ENCODE measurements at places on chromosomes 7 and 10. TPM values are rescaled to one million over a fixed set of nuclear protein-coding genes. Genes with fewer than 3 reads are reported as not detected.

- H3K4me3 ChIP-seq, result no peak overlapping the region
- peaks cover 2% of the 10 kb centered on the region for H3K4me1 ChIP-seq
- no peaks in the 10 kb centered on the region for H3K36me3 ChIP-seq
These were observed 190.1 kb downstream of the SUGCT start for GRCh38 chr7:40324914-40325313.

DNA sequence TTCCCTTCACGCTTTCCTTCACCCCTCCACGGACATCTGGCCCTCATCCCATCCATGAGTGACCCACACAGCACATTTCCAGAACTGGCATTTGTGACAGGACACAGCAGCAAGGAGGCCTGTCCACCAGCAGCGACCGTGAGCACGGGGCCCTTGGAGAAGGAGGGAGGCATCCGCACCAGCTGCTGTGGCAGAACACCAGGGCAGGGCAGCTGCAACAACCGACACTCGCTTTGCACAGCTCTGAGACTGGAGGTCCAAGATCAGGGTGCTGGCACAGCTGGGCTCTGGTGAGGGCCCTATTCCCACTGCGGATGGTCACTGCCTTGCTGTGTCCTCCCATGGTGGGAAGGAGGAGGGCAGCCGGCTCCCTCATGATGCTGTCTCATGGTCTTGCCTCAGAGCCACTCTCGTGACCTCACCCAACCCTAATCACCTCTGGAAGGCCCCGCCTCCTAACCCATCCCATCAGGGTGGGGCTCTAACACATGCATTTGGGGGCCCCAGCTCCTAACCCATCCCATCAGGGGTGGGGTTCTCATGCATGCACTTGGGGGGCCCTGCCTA, 36.7 kb downstream of the PTPRN2 start:
- H3K4me3 ChIP-seq, result no peak overlapping the region
- no peak for DNase-seq
- H3K36me3 ChIP-seq, result no peaks in the 10 kb centered on the region
- no peaks in the 10 kb centered on the region for H3K4me1 ChIP-seq

GRCh38 chr10:54139819-54140428, 661.1 kb downstream of the PCDH15 start:
- no peaks in the 10 kb centered on the region for H3K36me3 ChIP-seq
- no peak for DNase-seq
- no peaks in the 10 kb centered on the region for H3K4me1 ChIP-seq

DNA sequence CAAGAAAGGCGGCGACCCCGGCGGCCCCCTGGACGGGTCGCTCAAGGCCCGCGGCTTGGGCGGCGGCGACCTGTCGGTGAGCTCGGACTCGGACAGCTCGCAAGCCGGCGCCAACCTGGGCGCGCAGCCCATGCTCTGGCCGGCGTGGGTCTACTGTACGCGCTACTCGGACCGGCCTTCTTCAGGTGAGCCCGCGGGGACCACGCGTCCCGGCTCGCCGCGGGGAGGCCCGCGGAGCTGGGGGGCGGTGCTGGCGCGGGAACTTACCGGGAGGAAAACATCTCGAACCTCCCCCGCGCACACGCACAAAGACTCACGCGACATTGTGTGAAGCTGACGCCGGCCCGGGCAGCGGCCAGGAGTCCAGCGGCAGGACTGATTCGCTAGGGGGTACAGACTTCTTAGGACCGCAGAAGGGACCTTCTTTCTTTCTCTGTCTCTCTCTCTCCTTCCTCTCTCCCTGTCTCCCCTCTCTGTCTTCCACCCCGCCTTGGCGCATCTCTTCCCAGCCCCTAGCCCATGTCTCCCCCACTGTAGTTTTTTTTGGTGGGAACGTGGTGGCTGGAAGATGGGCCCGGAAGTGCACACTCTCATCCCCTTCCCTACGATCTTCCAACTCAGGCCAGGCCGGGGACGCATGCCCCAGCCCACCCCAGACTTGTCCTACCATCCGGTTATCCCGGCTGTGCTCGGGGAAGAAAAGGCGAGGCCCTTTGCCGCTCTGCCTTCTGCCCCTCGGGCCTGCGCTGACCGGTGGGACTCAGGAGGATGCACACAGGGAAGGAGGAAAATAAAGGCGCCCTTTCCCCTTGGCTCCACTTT, 1.2 kb downstream of the EN2 start:
- no peak for DNase-seq
- peak overlapping the region; percentile 15 for H3K4me3 ChIP-seq

- no peaks in the 10 kb centered on the region for H3K4me1 ChIP-seq
- H3K27ac ChIP-seq, result no peak overlapping the region
- no peak overlapping the region for H3K4me3 ChIP-seq
These were observed 66.1 kb downstream of the THNSL1 start for GRCh38 chr10:25082276-25083204.

- H3K36me3 ChIP-seq, result no peaks in the 10 kb centered on the region
- H3K4me3 ChIP-seq, result no peak overlapping the region
- no peaks in the 10 kb centered on the region for H3K27me3 ChIP-seq
- H3K4me1 ChIP-seq, result no peaks in the 10 kb centered on the region
- no peak overlapping the region for H3K27ac ChIP-seq
These were observed 34.4 kb upstream of the RSBN1L start for GRCh38 chr7:77661816-77662215.

- no peak overlapping the region for H3K4me3 ChIP-seq
- no peak overlapping the region for H3K27ac ChIP-seq
- DNase-seq, result no peak
- H3K27me3 ChIP-seq, result no peaks in the 10 kb centered on the region
These were observed 7.1 kb downstream of the PI4K2A start for GRCh38 chr10:97647556-97647955.

DNA sequence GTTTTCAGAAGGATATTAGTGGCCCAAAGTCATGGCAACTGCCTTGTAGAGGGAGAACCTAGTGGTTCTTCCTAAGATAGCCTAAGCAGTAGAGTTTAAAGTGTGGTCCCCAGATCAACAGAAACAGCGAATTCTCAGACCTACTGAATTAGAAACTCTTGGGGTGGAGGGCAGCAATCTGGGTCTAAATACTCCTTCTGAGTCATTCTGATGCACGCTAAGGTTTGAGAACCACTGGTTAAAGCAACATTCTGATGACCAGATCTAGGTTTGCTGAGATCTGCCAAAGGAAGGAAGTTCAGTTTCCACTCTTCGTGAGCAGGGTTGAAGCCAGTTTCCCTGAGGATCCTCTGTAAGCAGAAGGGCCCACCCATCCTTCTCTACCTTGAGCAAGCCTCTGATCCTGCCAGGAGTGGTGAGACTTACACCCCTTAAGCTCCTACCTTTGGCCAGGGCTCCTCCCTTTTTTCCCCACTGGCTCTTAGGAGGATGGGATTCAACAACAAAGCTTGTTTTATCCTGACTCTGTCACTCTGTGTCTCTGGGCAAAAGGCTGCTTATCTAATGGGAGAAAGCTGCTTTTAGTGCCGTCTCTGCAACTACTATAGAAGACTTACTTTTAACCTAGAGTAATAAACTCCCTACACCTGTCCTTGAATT, 26.8 kb upstream of the TRUB1 start:
- H3K4me1 ChIP-seq, result no peaks in the 10 kb centered on the region
- no peaks in the 10 kb centered on the region for H3K27me3 ChIP-seq
- no peak overlapping the region for H3K27ac ChIP-seq

DNA sequence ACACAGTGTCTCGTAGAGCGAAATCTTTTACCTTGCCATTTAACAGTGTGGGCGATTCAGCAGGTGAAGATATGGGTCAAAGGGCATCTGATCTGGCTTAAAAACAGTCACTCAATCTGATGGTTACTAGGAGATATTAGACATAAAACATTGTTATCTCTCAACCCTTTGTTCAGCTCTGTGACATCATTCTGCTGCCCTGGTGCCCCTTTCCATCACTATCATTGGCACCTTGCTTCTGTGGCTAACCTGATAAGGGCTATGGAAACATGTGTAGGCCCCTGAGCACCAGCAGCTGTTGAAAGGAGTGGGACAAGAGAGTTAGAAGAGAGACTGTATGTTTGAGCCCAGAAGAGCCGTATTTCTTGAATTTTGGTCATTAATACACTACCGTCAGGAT, 650.3 kb downstream of the PHTF2 start:
- H3K4me1 ChIP-seq, result no peaks in the 10 kb centered on the region
- H3K27ac ChIP-seq, result no peak overlapping the region
- H3K4me3 ChIP-seq, result no peak overlapping the region
- no peak for DNase-seq

- H3K27ac ChIP-seq, result no peak overlapping the region
- H3K4me3 ChIP-seq, result no peak overlapping the region
- peaks cover 3% of the 10 kb centered on the region for H3K27me3 ChIP-seq
- no peaks in the 10 kb centered on the region for H3K36me3 ChIP-seq
- no peaks in the 10 kb centered on the region for H3K4me1 ChIP-seq
These were observed 5.3 kb upstream of the KLRG2 start for GRCh38 chr7:139488810-139489209.

DNA sequence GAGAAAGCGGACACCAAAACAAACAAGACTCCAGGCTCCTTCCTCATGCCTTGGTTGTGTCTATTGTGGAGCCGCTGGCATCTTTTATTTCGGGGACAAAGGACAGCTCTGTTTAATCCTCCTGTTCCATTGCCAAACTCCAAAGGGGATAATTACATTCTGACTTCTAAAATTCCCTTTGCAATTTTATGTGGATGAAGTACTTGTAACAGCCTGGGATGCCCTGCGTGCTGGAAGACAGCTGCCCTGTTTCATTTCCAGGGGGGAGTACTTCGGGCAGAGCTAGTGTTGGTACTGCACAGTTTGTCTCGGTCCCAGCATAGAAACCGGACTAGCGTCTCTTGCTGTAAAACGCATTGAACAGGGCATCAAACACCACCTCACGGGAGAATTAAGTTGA, 90.9 kb downstream of the BAMBI start:
- no peaks in the 10 kb centered on the region for H3K36me3 ChIP-seq
- no peak overlapping the region for H3K4me3 ChIP-seq
- no peaks in the 10 kb centered on the region for H3K4me1 ChIP-seq
- H3K27ac ChIP-seq, result no peak overlapping the region

DNA sequence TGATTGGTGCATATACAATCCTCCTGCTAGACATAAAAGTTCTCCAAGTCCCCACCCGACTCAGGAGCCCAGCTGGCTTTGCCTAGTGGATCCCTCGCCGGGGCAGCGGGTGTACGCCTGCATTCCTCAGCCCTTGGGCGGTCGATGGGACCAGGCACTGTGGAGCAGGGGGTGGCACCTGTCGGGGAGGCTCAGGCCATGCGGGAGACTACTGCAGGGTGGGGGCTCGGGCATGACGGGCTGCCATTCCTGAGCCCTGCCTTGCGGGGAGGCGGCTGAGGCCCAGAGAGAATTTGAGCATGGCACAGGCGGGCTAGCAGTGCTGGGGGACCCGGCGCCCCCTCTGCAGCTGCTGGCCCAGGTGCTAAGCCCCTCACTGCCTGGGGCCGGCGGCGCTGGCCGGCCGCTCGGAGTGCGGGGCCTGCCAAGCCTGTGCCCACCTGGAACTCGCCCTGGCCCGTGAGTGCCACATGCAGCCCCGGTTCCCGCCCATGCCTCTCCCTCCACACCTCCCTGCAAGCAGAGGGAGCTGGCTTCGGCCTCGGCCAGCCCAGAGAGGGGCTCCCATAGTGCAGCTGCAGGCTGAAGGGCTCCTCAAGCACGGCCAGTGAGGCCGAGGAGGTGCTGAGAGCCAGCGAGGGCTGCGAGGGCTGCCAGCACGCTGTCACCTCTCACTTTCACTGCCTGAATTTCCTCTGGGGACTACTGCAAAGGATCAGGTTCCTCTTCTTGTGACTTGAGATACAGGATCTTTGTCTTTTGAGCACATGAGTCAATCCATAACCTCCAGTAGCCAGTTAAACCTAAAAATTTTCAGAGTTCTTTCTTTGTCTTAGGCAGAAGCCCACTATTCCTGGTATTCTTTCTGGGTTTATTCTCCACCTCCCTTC, 25.1 kb upstream of the ELOVL3 start:
- H3K4me3 ChIP-seq, result no peak overlapping the region
- H3K4me1 ChIP-seq, result no peaks in the 10 kb centered on the region
- H3K27ac ChIP-seq, result no peak overlapping the region
- H3K36me3 ChIP-seq, result no peaks in the 10 kb centered on the region
- no peaks in the 10 kb centered on the region for H3K27me3 ChIP-seq
- no peak for DNase-seq

DNA sequence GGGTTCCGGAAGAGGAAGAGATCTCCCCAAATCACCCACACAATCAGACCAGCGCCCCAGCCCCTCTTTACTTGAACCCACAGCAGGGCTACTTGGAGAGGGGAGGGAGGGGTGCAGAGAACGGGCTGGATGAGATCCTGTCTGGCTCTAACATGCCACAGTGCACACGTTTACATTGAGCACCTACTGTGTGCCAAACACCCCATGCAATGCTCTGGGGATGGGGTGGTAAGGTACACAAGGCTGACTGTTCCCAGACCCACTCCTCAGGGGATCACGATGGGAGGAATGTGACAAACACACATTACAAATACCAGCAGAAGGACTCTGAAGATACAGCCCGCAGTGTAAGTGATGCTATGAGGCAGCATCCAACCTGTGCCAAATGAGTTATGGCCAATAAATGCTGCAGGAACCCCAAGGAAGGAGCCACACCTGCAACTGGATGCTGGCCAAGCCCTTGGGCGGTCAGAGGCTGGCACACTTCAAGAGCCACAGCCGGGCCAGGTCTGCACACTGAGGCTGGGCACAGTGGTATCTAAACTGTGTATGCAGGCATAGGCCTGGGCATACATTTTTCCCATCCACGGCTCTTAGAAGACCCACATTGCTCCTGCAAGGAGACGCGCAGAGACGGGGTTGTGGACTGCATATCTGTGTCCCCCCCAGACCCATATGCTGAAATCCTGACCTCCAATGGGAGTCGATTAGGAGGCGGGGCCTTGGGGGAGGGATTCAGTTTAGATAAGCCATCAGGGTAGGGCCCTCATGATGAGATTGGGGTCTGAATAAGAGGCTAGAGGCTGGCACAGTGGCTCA, 6.4 kb downstream of the SPOCK2 start:
- no peak overlapping the region for H3K27ac ChIP-seq
- peaks cover 3% of the 10 kb centered on the region for H3K27me3 ChIP-seq
- peak; percentile 56 for DNase-seq

DNA sequence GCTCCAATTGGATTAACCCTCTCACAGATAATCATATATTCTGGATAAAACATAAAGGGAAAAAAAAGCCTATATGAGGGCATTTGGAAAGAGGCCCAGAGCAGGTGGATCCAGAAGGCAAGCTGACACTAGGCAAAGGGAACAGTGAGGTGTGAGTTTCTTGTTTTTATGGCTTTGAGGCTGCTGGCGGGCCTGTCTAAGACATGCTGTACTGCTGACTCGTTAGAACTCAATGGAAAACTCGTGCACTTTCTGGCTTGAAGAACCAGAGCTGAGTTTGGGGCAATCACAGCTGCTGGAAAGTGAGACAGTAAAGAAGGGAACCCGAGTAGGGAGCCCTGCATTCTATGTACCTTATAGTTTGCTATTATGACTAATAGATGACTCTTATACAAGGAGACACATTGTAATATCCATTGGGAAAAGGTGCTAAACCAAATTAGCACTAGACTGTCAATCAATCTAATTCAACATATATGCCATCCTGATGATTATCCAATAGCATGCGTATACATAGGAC, 637.1 kb downstream of the GATA3 start:
- no peaks in the 10 kb centered on the region for H3K36me3 ChIP-seq
- no peak for DNase-seq
- H3K27me3 ChIP-seq, result no peaks in the 10 kb centered on the region
- no peak overlapping the region for H3K4me3 ChIP-seq

The TMEM139 gene
- 27.2 TPM for total RNA-seq

The PLCE1 gene
- total RNA-seq, result 42.4 TPM

The CNPY1 gene
- not detected for total RNA-seq

The SPDYE8 gene
- total RNA-seq, result not detected

The MMRN2 gene
- total RNA-seq, result 7.4 TPM

The TDRD1 gene
- total RNA-seq, result 0.57 TPM

The BAMBI gene
- 4.6 TPM for total RNA-seq

The SLC13A1 gene
- total RNA-seq, result 0.40 TPM

The HIPK2 gene
- 28.4 TPM for total RNA-seq
